ENCODE measurements at places on chromosomes 12 and 14.
A peak's percentile ranks its signal among the peaks of the same experiment; 100 is the strongest.

DNA sequence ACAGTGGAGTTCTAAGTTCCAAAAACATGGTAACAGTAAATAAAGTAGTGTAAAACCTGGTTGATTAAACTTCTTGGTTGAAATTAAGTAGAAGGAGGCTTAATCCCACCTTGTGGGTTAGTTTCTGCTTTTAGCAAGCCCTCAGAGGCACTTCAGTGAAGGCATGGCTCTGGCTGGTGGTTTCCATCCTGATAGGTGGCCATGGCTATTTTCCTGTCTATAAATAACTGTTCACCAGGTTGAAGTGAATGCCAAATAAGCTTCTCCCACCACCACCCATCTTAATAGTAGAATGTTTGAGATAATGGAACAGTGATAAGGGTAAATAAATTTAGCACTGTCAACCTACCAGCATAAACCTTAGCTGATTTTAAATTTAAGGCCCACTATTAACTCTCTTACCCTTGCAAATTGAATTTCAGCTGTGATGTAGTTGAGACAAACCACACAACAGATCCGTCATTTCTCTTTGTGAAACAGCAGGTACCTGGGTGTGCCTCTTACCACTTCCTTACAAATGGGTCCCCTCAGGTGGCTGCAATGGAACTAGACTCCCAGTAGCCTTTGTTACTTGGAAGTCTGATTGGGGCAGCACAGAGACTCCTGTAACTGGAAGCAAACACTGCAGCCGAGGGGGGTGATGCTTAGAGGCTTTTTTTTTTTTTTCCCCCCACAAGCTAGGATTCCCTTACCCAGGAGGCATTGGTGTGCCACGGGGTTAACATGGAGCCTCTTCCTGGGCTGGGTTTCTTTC, 41.4 kb downstream of the DAAM1 start:
- DNase-seq, result no peak

DNA sequence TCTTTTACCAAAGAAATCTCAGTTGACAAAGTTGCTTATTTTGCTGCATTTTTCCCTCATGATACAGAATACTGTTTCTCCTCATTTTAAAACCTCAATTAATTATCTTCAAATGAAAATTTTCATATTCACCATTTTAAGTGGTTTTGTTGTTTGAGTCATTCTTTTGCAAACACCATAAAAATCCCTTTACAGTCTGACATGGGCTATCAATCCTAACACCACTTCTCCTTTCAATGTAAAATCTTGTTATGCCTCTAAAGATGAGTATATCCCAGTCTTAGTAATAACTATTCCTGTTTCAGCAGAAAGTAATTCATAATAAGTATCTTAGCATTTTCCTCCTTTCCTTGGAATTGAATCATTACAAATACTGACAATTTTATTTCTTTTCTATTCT, 192.2 kb downstream of the SYT1 start:
- peak; percentile 8 for DNase-seq

- no peak for DNase-seq
These were observed 218.8 kb downstream of the KITLG start for GRCh38 chr12:88361493-88361892.

- DNase-seq, result peak; percentile 37
These were observed 10.6 kb downstream of the METAP2 start for GRCh38 chr12:95484524-95484923.

GRCh38 chr12:132559652-132560363, 50.6 kb downstream of the LRCOL1 start:
- DNase-seq, result peak; percentile 39

DNA sequence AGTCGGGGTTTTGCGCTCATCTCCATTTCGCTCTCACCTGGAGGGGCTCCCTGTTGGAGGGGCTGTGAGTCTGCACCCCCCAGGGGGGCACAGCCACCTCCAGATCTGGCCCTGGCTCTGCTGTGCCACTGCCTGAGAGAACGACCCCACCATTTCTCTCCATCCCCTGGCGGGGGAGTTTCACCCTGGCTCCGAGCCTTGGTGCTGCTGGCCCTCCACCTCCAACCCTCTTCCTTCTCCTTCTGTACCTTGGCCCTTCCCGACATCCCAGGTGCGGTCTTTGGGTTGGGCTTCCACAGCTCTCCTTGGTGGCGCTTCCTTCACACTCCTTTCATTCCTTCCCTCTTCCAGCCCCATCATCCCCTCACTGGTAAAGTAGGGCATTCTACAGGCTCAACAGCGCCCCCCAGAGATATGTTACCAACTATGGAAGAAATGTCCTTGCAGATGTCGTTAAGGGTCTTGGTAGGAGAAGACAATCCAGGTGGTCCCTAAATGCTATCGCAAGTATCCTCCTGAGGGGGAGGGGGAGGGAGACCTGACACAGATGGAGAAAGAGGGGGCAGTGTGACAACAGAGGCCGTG, 16.3 kb downstream of the SERPINA1 start:
- DNase-seq, result no peak

GRCh38 chr12:20011200-20011599, 357.1 kb upstream of the PDE3A start:
- peak; percentile 86 for DNase-seq

- no peak for DNase-seq
These were observed 190.7 kb downstream of the DUSP6 start for GRCh38 chr12:89161557-89161956.

DNA sequence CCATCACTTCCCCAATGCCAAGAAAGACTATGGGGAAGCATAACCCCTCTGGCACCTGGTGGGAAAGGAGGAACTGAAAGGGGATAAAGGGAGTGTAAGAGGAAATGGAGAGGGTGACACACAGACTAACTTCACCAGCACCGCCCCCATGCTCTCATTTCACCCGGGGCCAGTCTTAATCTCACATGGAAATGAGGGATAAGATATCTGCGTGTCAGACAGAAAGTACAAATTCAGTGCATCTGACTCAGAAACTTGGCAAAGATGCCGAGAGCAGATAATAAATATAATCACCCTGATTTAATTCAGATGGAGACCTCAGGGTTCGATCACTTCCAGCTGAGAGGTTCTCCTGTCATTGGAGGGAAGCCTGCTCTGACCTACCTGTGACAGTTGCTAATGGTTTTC, 191.6 kb downstream of the DUSP6 start:
- DNase-seq, result peak; percentile 82

DNA sequence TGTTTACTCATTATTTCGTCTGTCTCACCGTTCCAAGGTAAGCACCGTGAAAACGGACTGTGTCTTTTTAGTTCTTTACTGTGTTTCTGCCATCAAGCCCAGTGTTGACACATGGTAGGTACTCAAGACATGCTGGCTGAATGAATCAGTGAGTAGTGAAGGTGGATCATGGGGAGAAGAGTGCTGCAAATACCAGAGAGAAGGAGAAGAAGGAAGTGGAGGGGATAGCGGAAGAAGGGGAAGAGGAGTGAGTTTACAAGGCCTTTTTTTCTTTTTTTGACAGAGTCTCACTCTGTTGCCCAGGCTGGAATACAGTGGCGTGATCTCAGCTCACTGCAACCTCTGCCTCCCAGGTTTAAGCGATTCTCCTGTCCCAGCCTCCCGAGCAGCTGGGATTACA, 54.6 kb downstream of the ETV6 start:
- no peak for DNase-seq

DNA sequence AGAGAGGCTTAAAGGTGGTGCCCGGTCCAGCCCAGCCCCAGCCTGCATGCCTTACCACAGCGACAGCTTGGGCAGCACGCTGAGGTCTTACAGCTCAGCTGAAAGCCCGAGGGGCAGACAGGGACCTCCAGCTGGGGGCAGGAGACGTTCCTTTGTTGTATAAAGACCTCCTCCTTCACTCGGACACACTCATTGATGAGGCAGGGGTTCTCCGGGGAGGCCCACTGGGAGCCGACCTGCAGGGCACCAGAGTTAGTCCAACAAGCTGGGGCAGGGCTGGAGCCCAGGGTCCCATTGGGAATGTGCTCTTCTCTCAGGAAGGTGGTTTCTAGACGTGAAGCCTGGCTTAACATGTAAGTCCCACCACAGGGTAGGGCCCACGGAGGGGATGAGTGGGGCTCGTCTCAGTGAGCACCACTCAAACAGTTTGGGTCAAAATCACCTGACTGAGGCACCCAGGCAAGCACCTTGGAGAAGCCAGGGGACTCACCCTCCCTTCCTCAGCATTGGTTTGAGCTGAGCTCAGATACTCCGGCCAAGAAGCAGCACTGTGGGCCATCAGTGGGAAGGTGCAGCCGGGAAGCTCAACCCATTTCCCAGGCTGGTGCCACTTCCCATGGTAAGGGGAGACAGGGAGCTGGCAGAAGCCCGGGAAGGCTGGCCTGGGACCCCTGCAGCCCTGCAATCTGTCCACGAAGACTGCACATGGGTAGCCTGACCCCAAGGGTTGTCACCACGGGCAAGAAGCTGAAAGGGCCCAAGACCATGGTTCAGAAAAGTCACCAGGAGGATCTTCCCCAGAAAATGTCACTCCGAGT, 24.3 kb upstream of the ANO2 start:
- DNase-seq, result no peak

DNA sequence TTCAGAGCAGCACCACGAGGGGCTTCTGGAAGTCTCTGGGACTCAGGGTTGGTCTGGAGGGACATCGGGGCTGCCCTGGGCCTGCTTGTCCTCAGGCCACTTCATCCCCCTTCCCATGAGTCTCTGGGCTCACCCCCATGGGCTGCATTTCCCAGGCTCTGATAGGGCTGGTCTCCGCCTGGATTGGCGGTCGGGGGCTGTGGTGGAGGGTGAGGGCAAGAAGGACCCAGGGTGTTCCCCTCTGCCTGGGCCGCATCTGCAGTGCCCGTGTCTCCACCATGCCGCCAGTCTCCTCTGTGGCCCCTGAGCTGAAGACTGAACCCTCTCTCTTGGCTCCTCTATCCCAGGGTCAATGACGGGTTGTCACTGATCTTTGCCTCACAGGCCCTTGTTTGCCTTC, 242.1 kb downstream of the ADGRD1 start:
- DNase-seq, result no peak

GRCh38 chr12:109266106-109266879, 42.8 kb downstream of the FOXN4 start:
- no peak for DNase-seq

- DNase-seq, result no peak
These were observed 35.0 kb upstream of the GALNT9 start for GRCh38 chr12:132364348-132364902.

DNA sequence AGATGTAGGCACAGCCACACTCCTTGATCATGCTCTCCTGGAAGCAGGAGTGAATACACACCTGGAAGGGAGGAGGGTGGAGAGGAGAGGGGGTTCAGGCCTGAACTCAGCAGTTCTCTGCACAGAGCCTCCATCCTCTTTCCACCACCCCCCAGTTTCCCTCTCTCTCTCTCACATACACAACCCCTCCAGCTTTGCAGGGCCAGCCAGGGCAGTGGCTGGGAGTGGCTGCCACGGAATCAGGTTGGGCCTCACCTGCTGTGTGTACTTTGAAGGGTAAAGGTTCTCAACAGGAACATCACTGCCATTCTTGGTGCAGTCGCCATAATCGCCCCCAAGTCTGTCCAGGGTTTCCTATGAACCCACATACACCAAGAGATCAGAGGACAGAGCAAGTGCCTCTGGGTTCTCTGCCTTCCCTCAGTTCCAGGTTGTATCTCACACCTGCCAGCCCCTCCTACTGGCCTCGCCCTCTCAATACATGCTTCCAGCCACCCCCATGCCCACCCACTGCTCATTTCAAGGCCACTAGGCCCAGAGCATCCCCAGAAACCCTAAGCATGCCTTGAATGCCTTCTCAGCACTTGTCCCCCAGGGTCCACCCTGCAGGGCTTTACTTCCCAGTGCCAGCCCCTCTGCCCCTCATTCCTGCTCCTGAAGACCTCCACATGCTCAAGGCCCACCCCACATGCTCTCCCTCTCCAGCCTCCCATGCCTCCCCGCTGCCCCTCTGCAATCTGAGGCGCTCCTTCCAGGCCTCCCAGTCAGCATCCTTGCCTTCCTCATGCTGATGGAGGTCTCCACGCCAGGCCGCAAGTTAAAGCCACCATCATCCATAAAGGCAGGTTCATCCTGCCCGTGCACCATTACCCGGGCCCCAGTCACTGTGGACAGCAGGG, 12.9 kb upstream of the TNFRSF1A start:
- no peak for DNase-seq

DNA sequence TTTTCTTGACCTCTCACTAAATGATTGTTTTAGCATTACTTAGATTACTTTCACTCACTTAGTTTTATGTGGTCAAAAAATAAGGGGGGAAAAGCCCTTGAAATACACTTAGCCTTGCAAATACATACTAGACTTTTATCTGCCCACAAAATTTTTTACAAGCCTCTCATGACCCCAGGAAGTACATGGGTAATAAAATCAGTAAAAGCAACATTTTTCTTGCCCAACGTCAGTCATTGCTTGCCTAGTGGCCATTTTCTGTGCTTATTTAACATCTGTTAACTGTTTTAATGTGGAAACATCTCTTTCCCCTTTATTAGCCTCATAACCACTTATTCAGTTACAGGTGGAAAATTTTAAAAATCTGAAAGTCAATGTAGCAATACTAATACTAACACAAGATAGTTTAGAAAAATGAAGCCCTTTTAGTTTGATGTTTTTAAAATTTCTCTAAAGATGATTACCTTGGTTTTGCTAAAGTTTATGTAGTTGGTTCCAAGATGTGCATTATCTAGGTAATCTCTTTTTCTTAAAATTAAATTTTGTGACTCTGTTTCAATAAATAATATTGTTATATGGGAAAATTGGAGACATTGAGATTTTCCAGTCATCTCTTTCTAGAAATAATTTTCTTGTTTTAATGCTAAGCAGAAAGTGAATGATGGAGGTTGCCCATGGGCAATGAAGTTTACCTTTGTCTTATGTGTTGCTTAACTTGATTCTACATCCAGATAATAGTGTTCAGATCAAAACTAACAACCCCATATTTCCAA, 175.5 kb downstream of the TMTC2 start:
- DNase-seq, result peak; percentile 77

- DNase-seq, result no peak
These were observed 104.1 kb downstream of the EPS8 start for GRCh38 chr12:15684896-15685658.

DNA sequence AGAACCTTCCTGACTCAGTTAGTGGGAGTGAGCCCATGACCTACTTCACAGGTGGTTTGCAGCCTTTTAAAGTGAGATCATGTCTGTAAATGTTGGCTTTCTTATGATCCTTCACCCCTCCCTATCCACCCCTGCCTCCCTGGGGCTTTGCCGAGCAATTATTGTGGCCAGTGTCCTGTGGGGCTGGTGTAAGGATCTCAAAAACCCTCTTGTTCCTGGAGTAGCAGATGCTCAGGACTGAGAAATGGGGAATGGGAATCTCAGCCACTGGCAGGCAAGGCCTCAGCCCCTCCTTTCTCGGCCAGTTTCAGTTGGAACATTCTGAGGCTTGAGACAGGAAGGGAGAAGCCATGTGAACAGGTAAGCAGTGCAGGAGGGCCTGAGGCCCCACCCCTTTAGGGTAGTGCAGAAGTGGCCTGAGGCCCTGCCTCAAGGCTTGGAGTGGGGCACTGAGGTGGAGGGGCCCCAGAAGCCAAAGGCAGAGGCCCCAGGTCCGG, 53.8 kb downstream of the PLEKHG3 start:
- DNase-seq, result no peak

DNA sequence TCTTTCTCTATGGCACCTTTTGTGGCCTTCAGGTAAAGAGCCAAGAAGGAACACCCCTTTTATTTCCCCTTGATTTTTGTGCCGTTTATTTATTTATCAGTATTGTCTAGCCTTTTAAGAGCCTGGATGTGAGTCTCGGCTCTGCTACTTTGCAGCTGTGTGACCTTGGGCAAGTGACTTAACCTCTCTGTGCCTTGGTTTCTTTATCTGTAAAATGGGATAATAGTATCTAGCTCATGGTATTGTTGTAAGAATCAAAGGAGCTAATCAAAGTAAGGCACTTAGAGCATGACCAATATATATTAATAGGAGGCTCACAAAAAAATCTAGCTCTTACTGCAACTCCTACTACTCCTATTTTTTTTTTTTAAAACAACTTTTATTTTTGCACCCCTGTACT, 179.7 kb downstream of the CHST11 start:
- DNase-seq, result no peak
